Breast epithelium (tissue), 4 donors: ENCODE measurements at places on chromosomes 7 and 10. TPM values are rescaled to one million over a fixed set of nuclear protein-coding genes. Genes with fewer than 3 reads are reported as not detected.

EFCAB10 gene
- not detected for total RNA-seq

EPDR1 gene
- total RNA-seq, result 37.8 TPM

GRCh38 chr7:13009517-13009916, 322.1 kb downstream of the ARL4A start:
- DNase-seq, result no peak

DYDC2 gene
- 0.32 TPM for total RNA-seq

GRCh38 chr10:45286980-45287379, 28.4 kb downstream of the OR13A1 start:
- DNase-seq, result no peak

DNA sequence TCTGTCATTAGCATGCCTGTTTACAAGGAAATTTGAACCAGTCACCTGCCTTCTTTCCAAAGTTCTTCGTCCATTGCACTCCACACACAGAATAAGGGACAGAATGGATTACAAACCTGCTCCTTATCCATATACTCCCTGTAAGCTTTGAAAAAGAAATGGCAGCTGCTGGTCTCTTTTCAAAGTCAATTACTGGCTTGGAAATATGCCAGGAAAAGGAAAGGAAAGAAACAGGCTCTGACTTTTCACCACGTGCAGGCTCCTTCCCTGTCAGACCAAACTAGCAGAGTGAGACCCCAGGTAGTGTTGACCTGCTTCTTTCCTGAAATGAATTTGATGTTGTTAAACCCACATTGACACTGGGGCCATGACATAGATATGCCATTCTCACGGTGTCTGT, 84.5 kb downstream of the LHFPL3 start:
- DNase-seq, result no peak
